ENCODE measurements at places on chromosomes 5 and 9.

DNA sequence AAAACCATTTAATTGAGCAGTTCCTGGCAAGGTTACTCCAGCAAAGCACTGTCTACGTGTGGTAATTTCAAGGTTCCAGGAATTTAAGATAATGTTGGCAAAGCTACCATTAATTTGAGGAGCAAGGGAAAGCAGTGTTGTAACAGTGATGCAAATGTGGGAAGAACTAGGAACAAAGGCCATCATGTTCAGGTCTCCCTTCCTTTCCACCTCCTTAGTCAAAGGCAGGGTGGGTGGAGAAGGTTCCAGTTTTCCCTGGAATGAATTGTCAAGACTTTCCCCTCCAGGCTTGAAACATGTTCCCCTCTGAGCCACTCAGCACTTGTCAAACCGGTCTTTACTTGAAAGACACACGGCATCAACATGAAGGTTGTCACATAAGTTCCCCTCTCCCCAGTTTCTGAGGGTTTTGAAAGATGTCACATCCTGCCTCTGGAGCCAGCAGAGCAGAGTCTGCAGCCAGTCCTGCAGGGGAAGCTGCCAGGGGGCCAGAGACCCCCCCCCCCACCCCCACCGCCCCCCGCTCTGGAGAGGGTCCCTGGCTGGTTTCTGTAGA, 226.0 kb downstream of the GAS1 start:
- no peak for DNase-seq

DNA sequence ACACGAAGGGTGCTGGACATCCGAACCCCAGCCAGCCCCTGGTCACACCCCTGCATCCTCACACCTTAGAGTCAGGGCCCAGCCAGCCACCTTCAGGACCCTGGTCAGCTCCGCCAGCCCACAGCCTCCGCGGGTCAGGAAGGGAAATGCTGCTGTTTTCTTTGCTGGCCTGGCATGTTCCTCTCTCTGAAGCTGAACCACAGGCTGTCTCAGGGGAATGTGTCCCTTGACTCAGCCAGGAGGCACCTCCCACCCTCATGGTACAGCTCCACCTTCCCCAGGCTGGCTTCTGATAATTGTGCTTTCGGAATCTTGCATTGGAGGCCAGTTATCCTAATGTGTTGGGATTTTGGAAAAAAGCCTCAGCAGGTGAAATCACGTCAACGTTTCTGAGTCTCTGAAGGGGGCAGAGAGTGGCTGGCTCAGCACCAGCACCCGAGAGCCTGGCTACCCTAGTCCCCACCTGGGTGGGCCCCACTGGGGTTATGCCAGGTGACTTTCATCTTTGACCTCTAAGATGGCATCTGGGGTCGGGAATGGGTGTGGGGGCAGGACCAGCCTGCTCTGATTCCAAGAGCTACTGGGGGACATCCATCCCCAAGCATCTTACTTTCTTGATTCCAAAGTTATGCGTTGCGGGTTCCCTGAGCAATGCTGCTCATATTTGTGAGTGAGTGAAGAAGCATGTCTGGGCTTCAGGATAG, 9.8 kb upstream of the OLFM1 start:
- DNase-seq = no peak

DNA sequence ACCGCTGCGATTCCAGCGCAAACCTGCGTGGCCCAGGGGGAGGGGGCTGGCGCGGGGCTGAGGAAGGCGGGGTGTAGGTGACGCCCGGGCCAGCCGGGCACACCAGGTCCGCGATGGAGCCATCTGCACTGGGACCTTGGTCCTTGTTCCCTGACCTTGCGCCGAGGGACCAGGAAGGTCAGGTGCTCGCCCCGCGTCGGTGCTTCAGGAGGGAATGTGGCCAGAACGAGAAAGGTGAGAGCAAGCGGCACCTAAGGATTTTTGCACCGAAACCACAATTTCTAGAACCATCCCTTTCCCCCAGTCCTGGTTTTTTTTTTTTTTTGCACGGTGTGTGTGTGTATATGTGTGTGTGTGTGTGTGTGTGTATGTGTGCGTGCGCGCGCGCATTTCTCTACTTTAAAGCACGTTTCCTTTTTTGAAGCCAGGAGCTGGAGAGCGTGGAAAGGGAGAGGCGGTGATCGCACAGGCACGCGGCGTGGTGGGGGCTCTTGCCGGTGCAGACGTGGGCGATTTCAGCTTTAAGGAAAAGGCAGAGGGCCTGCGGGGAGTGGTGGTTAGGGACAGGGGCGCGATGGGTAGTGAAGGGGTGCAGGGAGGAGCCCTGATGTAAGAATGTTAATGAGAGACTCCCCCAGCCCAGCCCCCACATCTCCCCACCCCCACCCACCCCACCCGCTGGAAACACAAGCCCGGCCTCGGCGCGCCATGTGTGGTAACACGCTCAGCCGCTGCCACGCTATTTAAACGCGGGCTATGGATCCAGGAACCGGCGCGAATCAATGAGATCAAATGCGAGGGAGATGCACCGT, at the start of gene NPR3:
TSS of gene NPR3 (plus strand) at position 772 of the 812 bp plus-strand sequence. CDS start 456 bp downstream, outside the sequence.
- DNase-seq = no peak

DNA sequence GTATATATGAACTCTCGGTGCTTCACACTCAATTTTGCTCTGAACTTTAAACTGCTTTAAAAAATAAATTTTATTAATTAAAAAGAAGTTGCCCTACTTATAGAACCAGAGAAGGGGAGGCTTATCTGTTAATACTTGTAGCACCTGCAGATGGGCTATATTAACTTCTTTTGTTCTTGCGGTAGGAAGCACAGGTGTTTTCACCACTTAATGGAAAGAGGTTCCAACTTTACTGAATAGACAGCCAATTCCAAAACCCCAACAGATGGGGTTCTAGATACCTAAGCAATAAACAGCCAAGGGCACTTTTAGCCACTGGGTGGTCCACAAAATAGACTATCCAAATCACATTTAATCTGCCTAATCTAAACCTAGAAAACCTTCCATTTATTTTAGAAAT, 65.4 kb downstream of the SSBP2 start:
- no peak for DNase-seq

DNA sequence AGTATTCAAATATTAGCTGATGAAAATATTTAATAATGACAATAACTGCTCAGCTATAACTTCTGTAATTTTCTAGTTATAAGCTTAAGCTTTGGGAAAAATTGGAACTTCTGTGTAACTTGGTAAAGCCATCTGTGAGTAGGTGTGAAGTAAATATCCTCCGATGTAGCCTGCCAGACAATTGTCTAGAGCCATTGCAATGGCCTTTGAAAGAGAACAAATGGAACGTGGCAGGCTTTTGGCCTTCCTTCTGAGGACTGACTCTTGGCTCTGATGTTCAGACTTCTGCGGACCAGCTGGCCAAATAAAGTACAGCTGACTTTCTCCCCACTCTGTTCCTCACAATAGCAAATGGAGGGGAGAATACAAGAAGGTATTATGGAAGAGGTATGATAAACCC, 203.4 kb upstream of the NMUR2 start:
- DNase-seq = no peak

GRCh38 chr9:98986866-98987651, 43.4 kb downstream of the COL15A1 start:
- DNase-seq = no peak

DNA sequence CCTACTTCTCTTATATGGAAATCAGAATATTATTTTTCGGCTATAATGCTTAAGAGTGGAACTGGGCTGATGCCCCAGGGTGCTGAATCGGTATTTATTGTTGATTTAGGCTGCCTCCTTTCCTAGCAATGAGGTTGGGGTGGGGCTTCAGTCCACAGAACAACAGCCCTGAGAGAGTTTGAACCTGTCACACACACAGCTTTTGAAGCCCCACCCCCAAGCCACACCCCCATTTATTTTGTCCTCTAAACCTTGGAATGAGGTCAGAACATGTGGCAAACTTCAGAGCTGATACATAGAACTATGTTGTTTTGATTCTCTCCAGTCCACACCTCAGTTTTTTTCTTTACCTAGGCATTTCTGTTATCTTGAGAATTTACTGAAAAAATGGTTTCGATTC, 51.7 kb upstream of the CAMK4 start:
- no peak for DNase-seq

- no peak for DNase-seq
Observed at GRCh38 chr9:111163716-111164389, 125.6 kb upstream of the LPAR1 start.

GRCh38 chr5:25448190-25448621, 803.4 kb upstream of the CDH10 start:
- no peak for DNase-seq

DNA sequence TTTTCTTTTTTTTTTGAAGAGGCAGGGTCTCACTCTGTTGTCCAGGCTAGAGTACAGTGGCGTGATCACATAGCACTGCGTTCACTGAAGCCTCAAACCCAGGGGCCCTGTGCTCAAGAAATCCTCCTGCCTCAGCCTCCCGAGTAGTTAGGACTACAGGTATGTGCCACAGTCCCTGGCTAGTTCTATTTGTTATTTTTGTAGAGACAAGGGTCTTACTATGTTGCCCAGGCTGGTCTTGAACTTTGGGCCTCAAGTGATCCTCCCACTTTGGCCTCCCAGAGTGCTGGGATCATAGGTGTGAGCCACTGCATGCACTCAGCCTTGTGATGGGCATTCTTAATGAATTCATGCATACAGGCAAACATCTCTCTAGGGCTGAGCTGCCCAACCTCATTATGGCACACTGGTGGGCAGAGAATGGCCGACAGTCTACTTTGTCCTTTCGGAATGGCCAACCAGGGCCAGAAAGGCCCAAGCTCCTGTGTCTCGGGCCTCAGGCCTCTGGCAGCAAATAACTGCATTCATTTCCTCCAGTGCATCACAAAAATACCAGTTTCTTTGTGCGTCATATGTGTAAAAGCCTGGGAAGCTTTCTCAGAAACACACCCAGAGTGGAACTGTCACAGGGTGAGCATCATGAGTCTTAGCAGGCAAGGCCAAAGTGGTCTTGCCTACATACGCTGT, 27.2 kb downstream of the ANXA6 start:
- no peak for DNase-seq

DNA sequence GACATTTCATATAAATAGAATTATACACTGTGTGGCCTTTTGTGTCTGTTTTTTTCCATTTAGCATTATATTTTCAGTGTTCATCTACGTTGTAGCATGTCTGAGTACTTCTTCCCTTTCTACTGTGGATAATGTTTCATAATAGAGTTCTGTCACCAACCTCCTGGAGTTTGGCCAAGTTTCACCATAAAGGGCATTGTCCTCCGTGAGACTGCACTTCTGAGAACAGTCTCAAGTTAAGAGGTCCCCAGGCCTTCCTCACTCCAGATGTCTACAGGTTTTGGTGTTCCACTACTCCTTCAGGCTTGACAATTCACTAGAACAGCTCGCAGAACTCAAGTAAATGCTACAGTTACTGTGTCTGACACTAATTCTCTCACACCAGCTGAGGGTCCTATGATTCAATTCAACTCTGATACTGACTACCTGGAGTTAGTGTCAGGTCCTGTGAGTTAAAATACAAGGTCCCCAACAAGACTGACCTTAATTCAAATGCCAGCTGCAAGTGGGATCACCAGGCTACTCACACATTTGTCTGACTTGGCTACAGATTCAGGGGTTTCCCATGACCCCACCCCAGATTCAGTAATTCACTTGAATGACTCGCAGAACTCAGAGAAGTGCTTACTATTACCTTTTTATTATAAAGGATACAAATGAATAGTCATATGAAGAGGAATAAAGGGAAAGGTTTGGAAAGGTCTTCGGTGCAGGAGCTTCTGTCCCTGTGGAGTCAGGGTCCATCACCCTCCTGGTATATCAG, 31.1 kb downstream of the SLC35A4 start:
- no peak for DNase-seq

- DNase-seq = peak; percentile 39
Observed at GRCh38 chr9:27351438-27351837, 54.5 kb upstream of the EQTN start.

DNA sequence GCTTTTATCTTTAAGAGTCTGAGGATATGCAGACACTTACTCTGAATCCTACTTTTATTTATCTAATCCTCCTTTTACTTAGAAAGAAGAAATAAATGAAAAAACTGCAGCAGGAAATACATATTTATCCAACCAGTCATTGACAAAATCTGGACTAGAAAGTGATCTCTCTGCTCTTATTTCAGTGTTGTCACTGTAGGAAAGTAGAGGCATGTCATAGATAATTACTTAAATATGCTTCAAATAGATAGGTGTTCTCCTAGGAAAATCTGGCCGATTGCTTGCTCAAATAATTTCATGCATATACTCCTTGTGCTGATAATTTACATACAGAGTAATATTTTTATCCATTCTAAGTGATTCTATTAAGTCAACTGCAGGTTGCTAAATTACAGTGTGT, 2001.9 kb upstream of the C9orf72 start:
- no peak for DNase-seq

GRCh38 chr5:156595132-156595787, 254.8 kb upstream of the PPP1R2B start:
- no peak for DNase-seq

DNA sequence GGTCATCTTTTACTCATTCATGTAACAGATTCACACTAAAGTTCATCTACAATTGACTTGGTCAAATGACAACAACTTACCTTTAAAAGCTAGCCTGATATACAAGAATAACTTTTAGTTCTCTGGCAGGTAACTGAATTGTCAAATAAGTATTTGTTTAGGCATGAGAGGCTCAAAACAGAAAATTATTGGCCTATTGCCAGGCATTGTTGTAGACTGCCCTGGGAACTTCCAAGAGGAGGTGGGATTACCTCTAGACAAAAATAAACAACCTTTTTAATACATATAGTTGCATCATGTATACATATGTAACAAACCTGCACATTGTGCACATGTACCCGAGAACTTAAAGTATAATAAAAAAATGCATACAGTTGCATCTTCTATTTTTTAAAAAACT, 18.2 kb upstream of the SLCO4C1 start:
- peak; percentile 20 for DNase-seq
